ENCODE measurements at places on chromosomes 7 and 10. TPM values are rescaled to one million over a fixed set of nuclear protein-coding genes. Genes with fewer than 3 reads are reported as not detected.

GRCh38 chr7:37694208-37695094 is 10.9 kb downstream of the GPR141 start:
- H3K27ac ChIP-seq = no peak overlapping the region
- H3K4me1 ChIP-seq = no peaks in the 10 kb centered on the region
- no peak for DNase-seq
- no peak overlapping the region for H3K4me3 ChIP-seq
- H3K27me3 ChIP-seq = no peaks in the 10 kb centered on the region

DNA sequence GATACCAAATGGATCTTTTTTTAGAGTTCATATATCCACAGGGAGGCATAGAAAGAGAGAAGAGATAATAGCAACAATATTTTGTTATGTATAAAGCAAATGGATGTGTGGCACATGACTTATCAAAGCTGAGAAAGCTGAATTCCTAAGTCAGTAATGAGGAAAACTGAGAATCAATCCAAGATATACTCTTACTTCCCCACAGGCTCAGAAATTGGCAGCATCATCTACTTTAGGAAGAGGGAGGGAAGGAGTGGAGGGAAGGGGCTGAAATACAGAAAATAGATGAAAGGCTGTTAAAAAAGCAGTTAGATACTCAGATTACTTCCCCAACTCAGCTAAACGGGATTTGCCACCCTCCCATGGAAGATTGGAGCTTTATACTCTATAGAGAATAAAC is 63.5 kb downstream of the SRI start:
- no peaks in the 10 kb centered on the region for H3K27me3 ChIP-seq
- no peaks in the 10 kb centered on the region for H3K36me3 ChIP-seq
- no peaks in the 10 kb centered on the region for H3K4me1 ChIP-seq
- no peak for DNase-seq
- no peak overlapping the region for H3K4me3 ChIP-seq

GRCh38 chr10:121578965-121579364 is 19.3 kb downstream of the FGFR2 start:
- no peak for DNase-seq
- H3K4me3 ChIP-seq = no peak overlapping the region
- peak overlapping the region; percentile 80 for H3K27ac ChIP-seq
- H3K27me3 ChIP-seq = no peaks in the 10 kb centered on the region

The STRA8 gene
- not detected for total RNA-seq

DNA sequence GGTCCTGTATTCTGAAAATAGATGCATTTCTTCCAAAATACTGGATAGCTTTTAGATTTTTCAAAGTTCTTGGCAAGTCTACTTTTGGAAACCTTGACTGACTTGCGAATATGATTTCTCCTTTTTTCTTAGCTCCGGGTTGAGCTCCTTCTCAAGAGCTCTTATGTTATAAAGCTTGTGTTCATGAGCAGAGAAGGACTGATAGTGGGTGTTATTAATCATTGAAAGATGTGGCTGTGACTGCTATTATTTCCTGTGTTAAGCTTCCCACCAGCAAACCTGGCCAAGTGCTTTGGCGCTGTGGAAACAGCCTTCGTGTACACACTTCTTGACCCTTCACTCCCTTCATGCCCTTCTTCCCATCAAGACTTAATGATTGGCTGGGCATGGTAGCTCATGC is 98.2 kb downstream of the KIAA1217 start:
- no peak for DNase-seq
- no peaks in the 10 kb centered on the region for H3K27me3 ChIP-seq
- no peaks in the 10 kb centered on the region for H3K4me1 ChIP-seq
- peak overlapping the region; percentile 0 for H3K27ac ChIP-seq
- no peaks in the 10 kb centered on the region for H3K36me3 ChIP-seq
- H3K4me3 ChIP-seq = no peak overlapping the region

DNA sequence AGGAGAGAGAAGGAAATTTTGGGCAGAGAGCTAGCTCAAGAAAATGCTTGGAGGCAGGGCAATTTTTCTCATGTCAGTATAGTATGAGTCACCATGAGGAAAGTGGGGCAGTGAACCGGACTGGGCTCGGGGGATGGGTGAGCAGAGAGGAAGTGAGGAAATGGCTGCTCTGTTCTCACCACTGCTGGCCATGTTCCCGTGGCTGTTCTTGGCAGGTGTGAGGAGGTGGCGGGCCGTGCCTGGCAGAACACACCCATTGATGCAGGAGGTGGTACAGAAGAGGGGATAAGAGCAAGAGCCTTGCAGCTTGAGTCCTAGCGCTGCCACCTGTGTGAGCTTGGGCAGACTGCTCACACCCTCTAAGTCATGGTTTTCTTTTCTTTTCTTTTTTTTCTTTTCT is 304.4 kb upstream of the LYZL1 start:
- H3K4me1 ChIP-seq = no peaks in the 10 kb centered on the region
- no peak overlapping the region for H3K4me3 ChIP-seq
- peak; percentile 89 for DNase-seq
- no peaks in the 10 kb centered on the region for H3K36me3 ChIP-seq
- no peaks in the 10 kb centered on the region for H3K27me3 ChIP-seq

DNA sequence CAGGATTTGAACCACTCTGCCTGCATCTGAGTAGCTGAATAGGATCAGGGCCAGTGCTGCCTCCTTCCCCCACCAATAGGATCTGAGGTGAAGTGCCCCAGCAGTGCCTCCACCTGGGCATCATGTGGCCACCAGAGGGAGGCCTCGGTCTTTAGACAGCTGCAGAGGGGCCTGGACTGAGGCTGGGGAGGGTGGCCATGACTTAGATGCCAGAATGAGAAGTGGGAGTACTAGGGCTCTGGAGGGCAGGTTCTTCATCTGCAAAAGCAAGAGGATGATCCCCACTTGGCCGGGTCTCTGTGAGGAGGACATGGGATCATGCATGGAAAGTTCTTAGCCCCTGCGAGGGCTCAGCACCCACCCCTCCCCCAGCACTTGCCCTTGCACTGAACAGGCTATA is 56.9 kb downstream of the NEUROG3 start:
- no peaks in the 10 kb centered on the region for H3K4me1 ChIP-seq
- no peak overlapping the region for H3K27ac ChIP-seq
- DNase-seq = peak; percentile 60
- H3K36me3 ChIP-seq = no peaks in the 10 kb centered on the region

- no peak overlapping the region for H3K4me3 ChIP-seq
- no peak overlapping the region for H3K27ac ChIP-seq
- DNase-seq = no peak
- no peaks in the 10 kb centered on the region for H3K27me3 ChIP-seq
- no peaks in the 10 kb centered on the region for H3K36me3 ChIP-seq
- H3K4me1 ChIP-seq = no peaks in the 10 kb centered on the region
These were observed 20.9 kb downstream of the AKR1D1 start for GRCh38 chr7:138097064-138097741.

DNA sequence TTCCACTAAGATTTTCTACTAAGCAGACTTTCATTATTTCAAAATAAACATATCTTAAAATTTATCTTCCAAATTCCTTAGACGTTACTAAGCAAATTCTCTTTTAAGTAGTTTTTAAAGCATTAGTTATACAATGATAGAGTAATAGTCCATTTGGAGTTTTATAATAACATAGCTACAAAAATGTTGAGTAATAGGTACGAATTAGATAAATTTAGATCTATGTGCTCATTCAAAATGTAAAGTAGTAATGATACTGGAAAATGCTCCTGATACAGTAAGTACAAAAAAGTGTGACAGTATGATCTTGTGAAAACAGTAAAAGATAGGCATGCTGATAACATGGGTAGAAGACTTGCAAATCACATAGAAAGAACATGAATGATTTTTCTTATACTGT is 4.5 kb downstream of the DMTF1 start:
- peaks cover 43% of the 10 kb centered on the region for H3K4me1 ChIP-seq
- H3K27me3 ChIP-seq = no peaks in the 10 kb centered on the region
- no peak for DNase-seq
- H3K36me3 ChIP-seq = no peaks in the 10 kb centered on the region

GRCh38 chr7:139886206-139886605 is 57.1 kb downstream of the TBXAS1 start:
- no peaks in the 10 kb centered on the region for H3K27me3 ChIP-seq
- H3K4me1 ChIP-seq = no peaks in the 10 kb centered on the region
- H3K27ac ChIP-seq = no peak overlapping the region
- H3K36me3 ChIP-seq = no peaks in the 10 kb centered on the region
- H3K4me3 ChIP-seq = no peak overlapping the region

The AKR1D1 gene
- not detected for total RNA-seq

- peaks cover 30% of the 10 kb centered on the region for H3K4me1 ChIP-seq
- DNase-seq = no peak
- peak overlapping the region; percentile 98 for H3K27ac ChIP-seq
- no peaks in the 10 kb centered on the region for H3K27me3 ChIP-seq
These were observed 735 bp downstream of the ZNF394 start for GRCh38 chr7:99499371-99499720.

- no peak overlapping the region for H3K27ac ChIP-seq
- no peaks in the 10 kb centered on the region for H3K4me1 ChIP-seq
- H3K27me3 ChIP-seq = no peaks in the 10 kb centered on the region
- no peaks in the 10 kb centered on the region for H3K36me3 ChIP-seq
- no peak overlapping the region for H3K4me3 ChIP-seq
These were observed 80.8 kb upstream of the COL1A2 start for GRCh38 chr7:94313926-94314325.

- no peak overlapping the region for H3K27ac ChIP-seq
- H3K4me3 ChIP-seq = no peak overlapping the region
- H3K36me3 ChIP-seq = no peaks in the 10 kb centered on the region
- no peak for DNase-seq
These were observed 839.9 kb upstream of the LRRTM3 start for GRCh38 chr10:66085906-66086305.

DNA sequence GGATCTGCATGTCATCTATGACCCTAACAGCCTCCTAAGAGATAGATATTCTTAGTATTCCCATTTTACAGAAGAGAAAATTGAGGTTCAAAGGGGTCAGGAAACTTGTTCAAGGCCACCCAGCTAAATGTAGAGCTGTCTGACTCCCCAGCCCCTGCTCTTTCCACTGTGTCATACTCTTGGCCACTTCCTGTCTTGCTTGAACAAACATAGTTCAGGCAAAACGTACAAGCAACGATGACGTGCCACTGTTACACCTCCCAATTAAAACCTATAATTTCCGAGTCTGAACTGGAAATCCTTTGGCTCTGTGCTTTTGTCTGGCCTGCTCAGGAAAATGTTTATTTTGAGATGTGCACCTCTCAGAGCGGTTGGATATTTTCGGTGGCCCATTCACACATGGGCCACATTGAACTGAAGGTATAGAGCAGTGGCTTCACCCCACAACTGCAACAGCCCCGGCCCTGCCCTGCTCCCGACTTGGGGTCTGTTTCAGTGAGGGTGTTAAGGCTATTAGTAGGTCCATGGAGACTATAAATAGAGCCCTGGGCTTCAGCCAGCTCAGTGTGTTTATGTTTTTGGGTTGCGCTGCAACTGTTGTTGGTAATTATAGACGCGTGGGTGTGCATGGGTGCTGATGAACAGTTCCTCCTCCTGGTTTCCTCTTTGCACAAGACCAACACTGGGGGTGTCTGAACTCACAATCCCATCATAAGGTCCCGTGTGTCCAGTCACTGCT is 172.3 kb upstream of the ADO start:
- DNase-seq = no peak
- H3K27ac ChIP-seq = no peak overlapping the region
- H3K4me3 ChIP-seq = no peak overlapping the region
- no peaks in the 10 kb centered on the region for H3K27me3 ChIP-seq

The MLXIPL gene
- total RNA-seq = 15.0 TPM

GRCh38 chr7:133572087-133572486 is 319.2 kb downstream of the EXOC4 start:
- no peak overlapping the region for H3K4me3 ChIP-seq
- H3K27me3 ChIP-seq = no peaks in the 10 kb centered on the region
- H3K4me1 ChIP-seq = no peaks in the 10 kb centered on the region

DNA sequence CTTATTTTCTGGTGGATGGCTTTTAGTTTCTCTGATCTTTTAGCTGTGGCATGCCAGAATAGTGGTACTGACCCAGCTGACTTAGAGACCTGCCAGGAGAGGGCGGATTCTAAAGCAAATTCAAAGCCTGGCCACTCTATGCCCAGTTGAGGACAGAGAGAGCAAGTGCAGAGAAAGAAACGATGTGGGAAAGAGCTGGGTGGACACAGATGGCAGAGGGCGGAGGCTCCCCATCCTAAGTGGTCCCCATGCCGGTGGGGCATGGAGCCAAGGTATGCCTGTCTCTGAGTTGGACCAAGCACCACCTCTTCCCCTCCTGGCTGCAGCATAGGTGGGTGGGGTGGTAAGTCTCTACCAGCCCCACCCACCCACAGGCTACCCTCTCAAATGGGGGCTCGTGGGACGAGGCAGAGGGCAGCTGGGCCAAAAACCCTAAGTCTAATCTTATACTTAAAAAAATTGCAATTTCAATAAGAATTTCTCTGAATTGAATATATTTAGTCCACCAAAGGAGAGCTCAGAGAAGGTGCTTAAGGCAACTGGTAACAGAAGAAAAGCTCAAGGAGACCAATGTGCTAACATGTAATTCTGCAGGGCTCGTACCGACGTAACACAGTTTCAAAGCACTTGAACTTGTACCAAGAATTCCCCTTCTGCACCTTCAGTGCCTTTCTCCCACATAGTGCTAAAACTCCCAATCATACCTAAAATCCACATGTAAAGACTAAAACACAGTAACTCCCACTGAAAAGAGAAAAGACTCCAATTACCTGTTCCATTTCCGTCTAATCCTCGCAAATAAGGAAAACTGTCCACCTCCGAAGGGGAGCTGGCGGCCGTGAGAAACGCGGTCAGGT is 85.7 kb upstream of the NMT2 start:
- no peaks in the 10 kb centered on the region for H3K36me3 ChIP-seq
- no peak for DNase-seq
- H3K27ac ChIP-seq = no peak overlapping the region
- H3K27me3 ChIP-seq = no peaks in the 10 kb centered on the region

DNA sequence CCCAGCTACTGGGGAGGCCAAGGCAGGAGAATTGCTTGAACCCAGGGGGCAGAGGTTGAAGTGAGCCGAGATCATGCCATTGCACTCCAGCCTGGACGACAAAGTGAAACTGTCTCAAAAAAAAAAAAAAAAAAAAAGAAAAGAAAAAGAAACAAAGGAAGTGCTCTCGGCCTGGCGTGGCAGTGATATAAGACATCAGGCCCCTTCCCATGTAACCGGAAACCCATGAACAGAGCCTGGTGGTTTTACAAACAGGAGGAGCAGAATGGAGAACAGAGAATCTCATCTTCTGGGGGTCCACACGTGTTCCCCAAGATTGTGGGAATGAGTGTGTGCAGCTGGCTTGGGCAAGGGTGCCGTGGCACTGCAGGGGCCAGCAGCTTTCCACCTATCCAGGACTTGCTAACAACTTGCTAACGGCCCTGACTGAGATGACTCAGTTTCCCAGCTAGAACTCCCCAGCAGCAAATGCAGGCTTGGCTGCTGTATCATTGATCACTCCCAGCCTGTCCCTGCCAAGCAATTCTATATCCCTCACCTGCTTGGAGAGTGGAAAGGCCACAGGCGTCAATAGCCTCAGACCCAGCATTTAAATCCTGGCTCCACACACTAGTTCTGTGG is 103.0 kb downstream of the COL26A1 start:
- H3K27ac ChIP-seq = no peak overlapping the region
- H3K27me3 ChIP-seq = no peaks in the 10 kb centered on the region
- peak; percentile 37 for DNase-seq
- H3K4me3 ChIP-seq = no peak overlapping the region
- H3K36me3 ChIP-seq = no peaks in the 10 kb centered on the region

Data from sigmoid colon (tissue), 7 donors.